AG04450 (cell line): ENCODE measurements at places on chromosomes 5 and 9.

DNA sequence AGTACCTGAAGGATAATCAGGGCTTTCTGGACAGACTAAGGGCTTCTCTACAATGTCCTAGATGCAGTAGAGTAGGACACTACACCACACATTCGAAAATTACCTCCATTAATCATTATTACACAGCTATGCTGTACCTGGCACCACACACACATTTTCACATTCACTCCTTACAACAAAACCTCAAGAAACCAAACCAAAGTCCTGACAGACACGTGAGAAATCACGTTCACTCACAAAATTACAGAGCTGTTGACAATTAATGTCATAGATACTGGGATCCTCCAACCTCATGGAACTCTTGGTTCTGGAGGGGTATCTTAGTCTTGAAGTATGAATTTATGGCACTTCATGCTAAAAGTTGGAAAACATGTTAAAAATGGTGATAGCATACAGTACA lies 16.3 kb downstream of the UBQLN1 start:
- no peak for DNase-seq

DNA sequence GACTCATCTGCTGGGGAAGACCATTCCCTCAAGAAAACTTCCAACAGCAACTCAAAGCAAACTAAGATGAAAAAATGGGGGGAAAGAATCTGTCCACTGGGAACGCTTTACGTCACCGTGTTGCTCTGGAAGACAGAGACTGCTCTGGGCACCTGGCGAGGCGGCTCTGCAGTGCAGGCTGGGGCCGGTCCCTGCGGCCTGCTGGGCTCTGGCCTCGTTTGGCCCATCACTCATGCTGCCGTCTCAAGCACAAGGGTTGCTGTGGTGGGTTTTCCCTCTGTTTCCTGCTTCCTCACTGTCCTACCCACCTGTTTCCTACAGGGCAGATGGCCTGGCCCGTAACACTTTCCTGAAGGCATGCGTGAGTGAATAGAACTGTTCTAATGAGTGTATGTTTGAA lies 92.9 kb upstream of the OTULINL start:
- DNase-seq: no peak

- DNase-seq: no peak
Observed at GRCh38 chr9:6150483-6150882, 65.1 kb upstream of the IL33 start.

DNA sequence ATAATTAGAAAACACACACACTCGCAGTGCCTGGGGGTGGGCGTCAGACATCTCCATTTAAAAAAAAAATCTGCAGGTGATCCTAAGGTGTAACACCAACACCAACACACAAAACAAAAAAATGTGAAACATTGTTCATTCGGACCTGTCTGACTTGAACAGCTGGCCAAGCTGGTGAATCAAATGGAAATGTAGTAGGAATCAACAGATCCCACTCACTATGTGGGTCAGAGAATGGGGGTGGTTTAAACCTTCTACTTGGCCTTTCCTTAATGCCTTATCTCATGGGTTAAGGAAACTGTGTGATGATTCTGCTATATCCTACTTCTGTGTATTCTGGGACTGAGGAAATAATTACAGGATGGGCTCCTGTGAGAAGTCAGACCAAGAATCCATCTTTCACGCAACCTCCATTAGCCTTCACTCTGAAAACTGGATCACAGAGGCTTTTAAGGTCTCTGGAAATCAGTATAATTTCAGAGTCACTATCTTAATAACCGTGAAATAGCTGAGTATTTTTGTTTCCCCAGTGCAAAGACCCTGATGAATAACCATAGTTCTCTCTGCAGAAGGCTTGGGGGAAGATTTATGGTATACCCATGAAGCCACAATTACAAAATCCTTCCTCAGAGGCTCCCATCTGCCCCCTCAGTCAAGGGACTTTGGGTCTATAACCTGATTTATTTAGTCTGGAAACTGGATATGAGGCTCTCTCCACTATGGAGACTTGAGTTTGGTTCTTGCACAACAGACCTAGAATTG lies 17.2 kb upstream of the MCCC2 start:
- DNase-seq: no peak

GRCh38 chr5:33364406-33364805 lies 76.4 kb upstream of the TARS1 start:
- no peak for DNase-seq

DNA sequence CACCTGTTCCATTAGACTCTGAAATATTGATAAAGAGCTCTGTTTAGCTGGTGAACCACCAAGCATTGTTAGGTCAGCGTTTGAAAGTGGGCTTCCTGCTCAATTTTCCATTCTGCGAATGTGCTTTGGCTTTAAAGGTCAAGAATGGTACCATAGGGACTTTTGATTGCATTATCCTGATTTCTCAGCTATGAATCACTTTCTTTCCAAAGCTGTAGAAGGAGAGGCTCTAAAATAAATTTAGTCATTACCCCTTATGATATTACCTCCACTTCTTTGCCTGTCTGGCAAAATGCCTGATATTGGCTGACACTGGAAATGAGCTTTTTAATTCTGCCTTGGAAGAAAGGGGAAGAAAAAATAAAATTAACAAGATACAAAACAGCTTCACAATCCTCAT lies 237.2 kb upstream of the CTNND2 start:
- DNase-seq: no peak
